ENCODE measurements at places on chromosomes 2 and 18. TPM values are rescaled to one million over a fixed set of nuclear protein-coding genes. Genes with fewer than 3 reads are reported as not detected.

DNA sequence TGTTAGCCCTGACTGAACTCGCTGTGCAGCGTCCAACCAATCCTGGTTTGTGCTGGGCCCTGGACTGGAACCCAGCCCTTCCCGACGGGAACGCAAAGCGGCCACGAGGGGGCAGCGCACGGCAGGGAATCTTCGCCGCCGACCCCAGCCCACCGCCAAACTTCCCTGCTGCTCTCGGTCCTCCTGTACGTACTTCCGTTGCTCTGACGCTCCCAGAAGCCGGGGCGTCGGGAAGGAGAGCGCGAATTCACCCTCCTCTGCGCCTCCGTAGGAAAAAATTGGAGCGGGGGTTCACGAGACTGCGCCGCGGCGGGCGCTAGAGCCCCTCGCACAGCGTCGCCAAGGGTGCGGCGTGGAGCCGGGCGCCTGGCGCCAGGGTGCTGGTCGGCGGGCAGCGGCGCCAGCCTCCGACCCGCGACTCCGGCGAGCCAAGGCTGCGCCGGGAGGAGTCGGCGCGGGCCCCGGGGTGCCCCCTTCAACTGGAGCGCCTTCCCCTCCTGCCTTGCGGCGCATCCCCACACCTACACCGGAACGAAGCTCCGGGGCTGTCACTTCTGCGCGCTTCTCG is 873 bp upstream of the SH3RF3 start:
- peaks cover 15% of the 10 kb centered on the region for H3K4me1 ChIP-seq

DNA sequence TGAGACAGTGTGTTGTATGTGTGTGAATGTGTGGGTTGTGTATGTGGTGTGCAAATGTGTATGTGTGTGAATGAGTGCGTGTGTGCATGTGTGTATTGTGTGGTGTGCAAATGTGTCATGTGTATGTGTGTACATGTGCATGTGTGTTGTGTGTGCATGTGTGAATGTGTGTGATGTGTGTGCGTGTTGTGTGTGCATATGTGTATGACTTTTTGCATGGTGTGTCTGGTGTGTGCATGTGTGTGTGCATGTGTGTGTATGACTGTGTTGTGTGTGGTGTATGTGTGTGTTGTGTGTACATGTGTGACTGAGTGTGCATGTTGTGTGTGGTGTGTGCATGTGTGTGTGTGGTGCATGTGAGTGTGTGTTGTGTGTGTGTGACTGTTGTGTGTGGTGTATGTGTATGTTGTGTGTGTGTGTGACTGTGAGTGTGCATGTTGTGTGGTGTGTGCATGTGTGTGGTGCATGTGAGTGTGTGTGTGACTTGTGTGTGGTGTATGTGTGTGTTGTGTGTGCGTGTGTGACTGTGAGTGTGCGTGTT is 268.3 kb downstream of the DCDC2C start:
- no peak for DNase-seq
- no peak overlapping the region for H3K4me3 ChIP-seq
- no peaks in the 10 kb centered on the region for H3K27me3 ChIP-seq
- no peaks in the 10 kb centered on the region for H3K4me1 ChIP-seq
- H3K27ac ChIP-seq: no peak overlapping the region

Gene CDK15
- not detected for total RNA-seq

Gene TYMS
- total RNA-seq: 5.1 TPM

All from activated B cell treated with CpG ODN at 0.5 μM for 24 hours (primary cell).